Hypothalamus (tissue), 51 donors: ENCODE measurements at places on chromosomes 3 and 15.

DNA sequence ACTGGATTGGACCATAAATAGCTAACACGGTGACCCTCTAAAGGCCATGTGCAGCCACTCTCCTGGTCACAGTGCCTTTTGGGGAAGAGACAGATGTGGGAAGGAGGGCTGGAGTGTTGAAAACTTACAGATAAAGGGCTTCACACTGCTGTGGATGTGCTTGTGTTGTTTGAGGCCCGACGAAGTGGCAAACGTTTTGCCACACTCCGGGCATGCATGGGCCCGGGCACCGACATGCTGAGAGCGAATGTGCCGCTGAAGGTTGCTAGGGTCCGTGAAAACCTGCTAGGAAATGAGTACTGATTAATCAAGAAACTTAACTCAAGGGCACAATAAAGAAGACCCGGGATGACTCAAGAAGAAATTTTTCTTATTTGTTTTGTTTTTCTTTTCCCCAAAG, 542.6 kb downstream of the MECOM start:
- no peak for DNase-seq

DNA sequence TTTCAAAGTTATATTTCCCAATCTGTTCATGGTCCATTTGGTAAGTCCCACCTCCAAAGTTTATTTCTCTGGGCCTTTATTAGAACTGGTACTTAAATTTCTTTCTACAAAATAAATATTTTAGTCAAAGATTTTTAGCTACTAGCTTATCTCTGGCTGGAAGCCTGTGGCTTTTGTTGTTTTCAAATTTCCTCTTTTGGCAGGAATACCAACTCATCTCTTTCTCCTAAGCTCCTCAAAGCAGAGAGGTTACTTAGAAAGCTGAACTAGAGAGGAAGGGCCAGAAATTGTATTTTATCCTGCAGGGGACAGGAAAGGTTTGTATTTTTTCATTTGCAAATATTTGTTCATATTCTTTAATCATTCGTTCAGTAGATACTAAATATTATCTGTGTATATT, 227.8 kb downstream of the TBL1XR1 start:
- no peak for DNase-seq

GRCh38 chr3:10855871-10856662, 40.0 kb downstream of the SLC6A11 start:
- DNase-seq, result no peak

GRCh38 chr15:98151096-98151495, 190.6 kb downstream of the ARRDC4 start:
- no peak for DNase-seq

DNA sequence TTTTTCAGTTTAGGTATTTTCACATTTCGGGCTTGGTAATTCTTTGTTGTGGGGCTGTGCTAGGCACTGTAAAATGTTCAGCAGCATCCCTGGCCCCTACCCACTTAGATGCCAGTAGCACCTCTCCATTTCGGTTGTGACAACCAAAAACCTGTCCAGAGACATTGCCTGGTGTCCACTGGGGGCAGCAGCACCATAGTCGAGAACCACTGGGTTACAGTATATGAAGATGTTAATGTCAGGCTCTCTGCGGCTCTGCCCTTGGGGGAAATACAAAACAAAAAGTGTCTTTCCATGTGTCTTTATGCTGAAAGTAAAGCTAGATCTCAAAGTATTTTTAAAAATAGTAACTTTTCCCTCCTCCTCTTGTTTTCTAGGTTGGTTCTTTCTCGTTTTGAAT, 177.2 kb downstream of the ITPR1 start:
- no peak for DNase-seq
